Fibroblast of skin of right biceps (primary cell): ENCODE measurements at places on chromosomes 12 and 14.

- DNase-seq, result peak; percentile 12
Observed at GRCh38 chr12:16189849-16190248, 87.6 kb downstream of the SLC15A5 start.

GRCh38 chr12:44930972-44931600 is 55.0 kb upstream of the NELL2 start:
- peak; percentile 62 for DNase-seq

DNA sequence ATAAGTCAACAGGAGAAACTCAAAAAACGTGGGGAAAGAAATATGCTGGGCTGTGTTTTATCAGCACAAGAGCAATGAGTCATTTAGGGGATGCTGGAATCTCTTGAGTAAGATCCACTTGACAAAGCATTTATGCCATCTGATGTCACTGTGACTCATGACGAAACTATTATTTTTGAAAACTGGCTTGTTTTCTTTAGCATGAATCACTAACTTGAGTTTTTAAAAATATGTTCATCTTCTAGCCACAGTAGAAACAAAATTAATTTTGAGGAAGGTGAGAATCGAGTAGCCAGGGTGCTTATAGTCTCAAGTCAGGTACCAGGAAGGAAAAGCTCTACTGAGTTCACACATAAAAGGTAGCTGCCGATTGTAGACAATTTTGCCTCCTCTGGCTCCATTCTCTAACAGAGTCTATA is 456.2 kb upstream of the MGAT4C start:
- peak; percentile 99 for DNase-seq

DNA sequence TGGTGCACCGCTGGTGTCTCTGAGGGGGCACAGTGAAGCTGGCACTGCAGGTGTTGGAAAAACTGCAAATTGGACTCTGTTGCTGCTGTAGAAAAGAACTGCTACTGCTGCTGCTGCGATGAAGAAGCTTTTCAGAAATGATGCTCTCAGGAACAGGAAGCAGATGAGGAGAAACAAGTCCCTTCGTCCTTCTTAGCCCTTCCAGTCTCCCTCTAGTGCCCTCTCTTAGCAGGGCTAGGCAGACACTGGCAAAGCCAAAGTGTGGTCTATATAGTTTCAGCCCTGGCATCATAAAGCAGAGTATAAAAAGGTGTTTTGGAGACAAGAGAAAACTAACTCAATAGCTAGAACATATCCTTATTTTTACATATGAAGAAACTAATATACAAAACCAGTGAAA is 174.5 kb downstream of the MYRFL start:
- no peak for DNase-seq

DNA sequence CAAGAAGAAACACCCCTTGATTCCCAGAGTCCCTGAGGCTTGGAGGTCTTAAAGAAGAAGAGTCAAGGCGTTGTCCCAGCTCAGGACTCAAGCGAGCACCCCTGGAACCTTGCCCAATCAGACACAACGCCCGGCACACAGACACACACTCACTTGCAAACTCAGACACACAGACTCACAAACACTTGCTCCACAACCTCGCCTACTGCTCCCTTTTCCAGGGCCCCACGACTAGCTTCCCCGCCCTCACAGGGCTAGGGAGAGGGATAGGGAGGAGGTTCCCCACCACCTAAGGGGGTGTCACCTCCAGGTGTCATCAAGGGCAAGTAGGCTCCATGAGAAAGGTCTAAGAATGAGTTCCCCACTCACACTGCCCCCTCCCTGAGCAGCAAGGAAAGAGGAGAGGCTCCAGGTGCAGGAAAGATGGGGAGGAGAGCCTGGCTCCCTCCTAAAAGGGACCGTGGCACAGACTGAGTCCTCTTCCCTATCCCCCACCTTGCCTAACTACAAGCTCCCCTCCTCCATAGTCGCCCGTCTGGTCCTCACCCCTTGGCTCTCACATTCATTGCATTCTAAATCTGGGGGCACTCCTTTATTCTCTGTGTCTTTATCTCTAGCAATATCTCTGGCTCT is 717 bp downstream of the WNT10B start:
- no peak for DNase-seq

GRCh38 chr12:55716582-55716957 is 724 bp downstream of the BLOC1S1 start:
- no peak for DNase-seq

- peak; percentile 9 for DNase-seq
Observed at GRCh38 chr12:132106921-132107320, 37.2 kb downstream of the DDX51 start.

- DNase-seq, result no peak
Observed at GRCh38 chr14:93059917-93060545, 55.7 kb downstream of the ITPK1 start.

DNA sequence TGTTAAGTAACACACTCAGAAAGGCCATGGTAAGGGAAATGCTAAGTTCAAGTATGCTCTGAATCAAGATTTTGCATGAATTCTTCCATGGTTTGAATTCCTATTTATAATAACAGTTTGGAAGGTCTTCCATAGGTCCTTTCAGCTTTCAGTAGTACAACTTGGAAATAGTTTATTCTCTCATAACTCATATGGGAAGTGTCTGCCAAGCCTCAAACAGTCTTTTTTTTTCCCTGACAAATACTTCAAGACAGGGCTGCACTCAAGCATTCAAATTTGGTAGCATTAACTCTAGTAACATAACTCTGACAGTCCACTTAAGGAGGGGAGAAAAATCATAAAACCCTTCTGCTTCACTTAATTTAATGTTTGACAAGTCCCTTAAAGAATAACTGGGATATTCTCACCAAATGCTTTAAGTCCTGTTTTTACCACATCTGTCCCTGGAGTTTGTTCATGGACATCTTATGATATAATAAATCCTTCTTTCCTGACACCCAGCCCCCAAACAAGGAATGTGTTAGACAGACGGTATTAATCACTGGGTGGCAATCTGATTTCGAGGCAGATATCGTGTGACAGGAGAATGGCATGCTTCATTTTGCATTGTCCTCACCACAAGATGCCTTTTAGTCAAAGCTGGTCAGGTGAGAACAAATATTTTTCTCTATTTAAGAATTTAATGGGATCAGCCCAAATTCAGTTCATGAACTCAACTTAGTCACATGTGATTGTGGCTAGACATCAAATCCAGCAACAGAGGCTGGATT is 165.7 kb downstream of the BMP4 start:
- peak; percentile 3 for DNase-seq

DNA sequence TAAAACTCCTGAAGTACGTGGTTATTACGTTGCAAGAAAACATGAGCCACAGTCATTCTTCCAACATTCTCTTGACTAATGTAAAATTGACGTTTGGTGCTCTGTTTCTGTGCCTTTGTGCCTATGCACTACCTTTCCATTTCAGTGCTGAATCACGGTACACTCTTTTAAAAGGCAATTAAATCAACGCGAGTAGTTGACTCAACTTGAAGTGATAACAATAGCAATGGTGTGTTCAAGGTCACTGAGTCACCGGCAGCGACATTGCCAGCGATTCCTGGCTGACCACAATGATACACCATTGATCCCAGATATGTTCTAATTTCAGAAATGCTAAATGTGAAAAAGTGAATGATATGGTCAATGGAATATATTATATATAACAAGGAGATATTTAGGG is 17.8 kb downstream of the AK7 start:
- DNase-seq, result no peak

GRCh38 chr14:100486025-100486828 is 101.0 kb downstream of the BEGAIN start:
- peak; percentile 84 for DNase-seq

DNA sequence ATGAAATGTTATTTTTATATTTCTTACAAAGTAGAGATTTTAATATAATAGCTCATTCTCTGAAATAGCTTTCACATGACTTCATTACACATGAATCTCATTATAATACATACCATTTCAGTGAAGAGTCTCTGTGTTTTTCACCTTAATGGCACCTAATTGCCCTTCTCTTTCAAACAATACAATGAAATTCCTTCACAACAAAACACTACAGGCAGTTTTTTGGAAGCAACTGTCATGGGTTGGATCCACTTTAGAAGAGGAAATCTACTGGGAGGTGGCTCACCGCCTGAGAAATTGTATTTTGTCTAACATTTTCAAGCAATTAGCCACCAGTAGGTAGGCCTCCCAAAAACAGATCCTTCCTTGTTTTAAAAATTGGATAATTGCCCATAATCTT is 40.3 kb upstream of the RGS6 start:
- no peak for DNase-seq

DNA sequence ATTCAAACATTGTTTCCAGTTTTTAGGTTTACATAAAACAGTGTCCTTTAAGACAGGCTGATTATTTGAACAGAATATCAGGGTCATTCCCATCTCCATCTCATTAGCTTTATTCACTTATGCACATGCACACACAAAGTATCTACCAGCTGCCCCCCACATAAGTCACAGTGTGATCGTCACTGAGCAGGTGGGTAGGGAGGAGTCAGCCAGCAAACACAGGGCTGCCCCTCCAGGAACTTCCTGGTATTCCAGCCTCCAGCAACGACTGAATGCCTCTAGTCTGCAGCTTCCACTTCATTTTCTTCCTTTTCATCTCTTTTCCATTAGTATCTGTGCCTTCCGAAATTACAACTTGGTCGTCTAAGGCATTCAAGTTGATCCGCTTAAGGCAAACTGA is 48.8 kb upstream of the FOXN3 start:
- DNase-seq, result no peak

- DNase-seq, result peak; percentile 17
Observed at GRCh38 chr14:34340025-34340625, 121.9 kb downstream of the SPTSSA start.
